ENCODE measurements at places on chromosomes 3 and 15. TPM values are rescaled to one million over a fixed set of nuclear protein-coding genes. Genes with fewer than 3 reads are reported as not detected.

Gene ATOSA
- 16.6 TPM for total RNA-seq

Gene CD96
- not detected for total RNA-seq

Gene DUSP7
- 38.2 TPM for total RNA-seq

Gene TTC23
- total RNA-seq = 10.0 TPM

Gene CDC25A
- 2.4 TPM for total RNA-seq

Gene GOLGA6L9
- 7.9 TPM for total RNA-seq

Gene GOLGA8Q
- 2.2 TPM for total RNA-seq

Gene C3orf80
- total RNA-seq = not detected

Gene IGDCC3
- total RNA-seq = not detected

Gene UACA
- 18.2 TPM for total RNA-seq

Gene OSBPL10
- total RNA-seq = 20.5 TPM

Gene FETUB
- total RNA-seq = not detected

Gene NOX5
- not detected for total RNA-seq

Gene NR2E3
- 0.26 TPM for total RNA-seq

Gene UBE2Q2
- 28.8 TPM for total RNA-seq

Gene CELF6
- total RNA-seq = not detected

Gene TTLL13
- total RNA-seq = under 0.01 TPM

Gene CD200
- total RNA-seq = 0.13 TPM
